ENCODE measurements at places on chromosomes 4 and X.

GRCh38 chrX:140050906-140051305, 85.6 kb upstream of the CXorf66 start:
- peak; percentile 11 for DNase-seq

DNA sequence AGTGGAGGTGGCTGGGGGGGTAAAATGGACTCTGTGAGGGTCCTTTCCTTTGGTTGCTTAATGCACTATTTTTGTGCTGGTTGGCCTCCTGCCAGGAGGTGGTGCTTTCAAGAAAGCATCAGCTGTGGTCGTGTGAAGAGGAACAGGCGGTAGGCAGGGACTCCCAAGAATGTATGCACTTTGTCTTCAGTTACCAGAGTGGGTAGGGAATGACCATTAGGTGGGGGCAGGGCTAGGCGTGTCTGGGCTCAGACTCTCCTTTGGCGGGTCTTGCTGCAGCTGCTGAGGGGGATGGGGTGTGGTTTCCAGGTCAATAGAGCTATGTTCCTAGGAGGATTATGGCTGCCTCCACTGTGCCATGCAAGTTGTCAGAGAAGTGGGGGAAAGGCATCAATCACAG, 509.0 kb downstream of the PCDH19 start:
- DNase-seq = no peak

DNA sequence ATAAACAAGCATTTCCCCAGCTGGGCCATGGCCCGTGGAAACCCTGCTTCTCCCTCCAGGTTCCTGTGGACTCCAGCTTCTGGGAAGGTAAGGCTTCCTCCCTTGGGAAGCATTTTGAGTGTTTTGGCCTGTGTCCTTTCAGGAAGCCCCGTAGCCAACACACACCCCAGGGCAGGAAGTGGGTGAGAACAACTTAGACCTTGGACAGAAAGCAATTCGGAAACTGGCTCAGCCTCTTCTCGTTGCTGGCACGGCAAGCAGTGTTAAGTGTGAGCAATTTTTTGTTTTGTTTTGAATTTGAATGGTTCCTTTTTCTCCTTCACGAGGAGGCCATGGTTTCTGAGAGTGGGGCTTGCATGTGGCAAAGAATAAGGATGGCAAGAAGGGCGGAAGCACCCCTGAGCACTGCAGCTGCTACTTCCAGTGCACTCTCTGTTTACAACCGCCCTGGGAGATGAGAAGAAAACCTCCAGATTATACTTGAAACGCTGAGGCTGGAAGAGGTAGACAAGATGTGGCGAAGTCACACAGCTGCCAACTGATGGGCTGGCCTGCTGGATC, 14.1 kb upstream of the CYTL1 start:
- no peak for DNase-seq

- DNase-seq = no peak
Observed at GRCh38 chr4:68909385-68909784, 42.2 kb downstream of the UGT2A3 start.

DNA sequence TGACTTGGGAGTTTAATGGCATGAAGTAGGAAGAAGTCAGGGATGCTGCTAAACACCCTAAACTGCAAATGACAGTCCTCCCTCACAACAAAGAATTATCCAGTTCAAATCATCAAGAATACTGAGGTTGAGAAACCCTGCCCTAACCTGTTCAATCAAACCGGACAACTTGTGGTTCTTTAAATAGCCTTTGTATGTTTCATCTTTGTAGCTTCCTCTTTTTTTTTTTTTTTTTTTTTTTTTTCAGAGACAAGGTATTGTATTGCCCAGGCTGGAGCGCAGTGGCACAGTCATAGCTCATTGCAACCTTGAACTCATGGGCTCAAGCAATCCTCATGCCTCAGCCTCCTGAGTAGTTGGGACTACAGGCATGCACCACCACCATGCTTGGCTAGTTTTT, 52.5 kb upstream of the TTC29 start:
- DNase-seq = no peak

- DNase-seq = no peak
Observed at GRCh38 chr4:25624616-25625015, 31.0 kb upstream of the SLC34A2 start.
